ENCODE measurements at places on chromosomes 7 and 10. TPM values are rescaled to one million over a fixed set of nuclear protein-coding genes. Genes with fewer than 3 reads are reported as not detected.

Gene OR2A1
- total RNA-seq, result not detected

Gene FOXI2
- 0.14 TPM for total RNA-seq

Gene CUZD1
- total RNA-seq, result 1.1 TPM

Gene ABCC2
- 2.0 TPM for total RNA-seq

Gene ALOX5
- 19.4 TPM for total RNA-seq

Gene TFPI2
- total RNA-seq, result 0.79 TPM

Gene GRK5
- 111 TPM for total RNA-seq

Gene GSTO2
- 17.1 TPM for total RNA-seq

Gene SPDYE9
- total RNA-seq, result not detected

Gene HACD1
- 16.5 TPM for total RNA-seq

Gene TACC2
- 65.9 TPM for total RNA-seq

Gene CYP2C8
- 3.5 TPM for total RNA-seq

Gene CYP26C1
- total RNA-seq, result not detected

Gene TMEM270
- total RNA-seq, result not detected

Gene STRIP2
- total RNA-seq, result 1.1 TPM

Gene ZNF862
- total RNA-seq, result 23.5 TPM

Gene FBH1
- total RNA-seq, result 123 TPM

Gene VAX1
- not detected for total RNA-seq

Gene GFRA1
- 15.1 TPM for total RNA-seq

Gene SNCG
- 7.4 TPM for total RNA-seq

Gene NUTM2E
- not detected for total RNA-seq

Gene PKD2L1
- 0.14 TPM for total RNA-seq

Gene PNLIPRP1
- not detected for total RNA-seq

Gene HELLS
- 7.6 TPM for total RNA-seq

Gene NME8
- not detected for total RNA-seq

Gene TMEM236
- 44.1 TPM for total RNA-seq

Gene CADPS2
- 10.9 TPM for total RNA-seq

Gene EN2
- total RNA-seq, result not detected

Gene SLC18A3
- 1.5 TPM for total RNA-seq

Gene KCNH2
- 16.2 TPM for total RNA-seq

Gene IGF2BP3
- total RNA-seq, result not detected

Gene PON3
- total RNA-seq, result 0.60 TPM

Gene SPDYE6
- not detected for total RNA-seq

Gene GIMAP4
- total RNA-seq, result 17.6 TPM

Gene IDI1
- 31.1 TPM for total RNA-seq

Gene DPP6
- total RNA-seq, result 1.8 TPM

Gene GPR22
- not detected for total RNA-seq

Gene PITRM1
- 62.8 TPM for total RNA-seq

Gene ABCF2
- total RNA-seq, result 25.4 TPM

Gene ZNF853
- 18.7 TPM for total RNA-seq

Gene CPED1
- 14.7 TPM for total RNA-seq

Gene RNF148
- total RNA-seq, result 15.0 TPM

Gene ZMYND11
- 69.1 TPM for total RNA-seq

Gene CALCR
- total RNA-seq, result not detected

Gene METTL27
- total RNA-seq, result 29.5 TPM

Gene RNF32
- total RNA-seq, result 1.1 TPM

Gene LIPF
- not detected for total RNA-seq

Gene CFAP69
- total RNA-seq, result 1.4 TPM

Gene UCMA
- not detected for total RNA-seq

Gene PON1
- not detected for total RNA-seq

Gene GATA3
- not detected for total RNA-seq

Gene CLCN1
- total RNA-seq, result not detected

Gene TFAM
- 35.2 TPM for total RNA-seq

Gene SRRM3
- total RNA-seq, result not detected

Gene RPEL1
- not detected for total RNA-seq

Data from transverse colon (tissue), 4 donors.